Stimulated activated CD8-positive, alpha-beta memory T cell treated with anti-CD3 and anti-CD28 coated beads, Interleukin-15, amount 100 ng/mL, for 4 hours (primary cell): ENCODE measurements at places on chromosomes 4 and X.

DNA sequence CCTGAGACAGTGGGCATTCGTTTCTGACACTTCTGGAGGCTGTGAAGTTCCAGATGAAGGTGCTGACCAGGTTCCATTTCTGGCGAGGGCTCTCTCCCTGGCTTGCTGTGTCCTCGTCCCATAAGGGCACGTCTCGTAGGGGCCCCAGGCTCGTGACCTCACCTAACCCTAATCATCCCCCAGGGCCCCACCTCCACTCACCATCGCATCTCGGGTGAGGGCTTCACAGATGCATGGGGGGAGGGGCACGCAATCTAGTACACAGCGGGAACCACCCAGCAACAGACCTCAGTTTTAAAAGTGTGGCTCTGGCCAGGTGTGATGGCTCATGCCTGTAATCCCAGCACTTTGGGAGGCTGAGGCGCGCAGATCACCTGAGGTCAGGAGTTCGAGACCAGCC lies 22.1 kb downstream of the PDE6B start:
- DNase-seq, result no peak

DNA sequence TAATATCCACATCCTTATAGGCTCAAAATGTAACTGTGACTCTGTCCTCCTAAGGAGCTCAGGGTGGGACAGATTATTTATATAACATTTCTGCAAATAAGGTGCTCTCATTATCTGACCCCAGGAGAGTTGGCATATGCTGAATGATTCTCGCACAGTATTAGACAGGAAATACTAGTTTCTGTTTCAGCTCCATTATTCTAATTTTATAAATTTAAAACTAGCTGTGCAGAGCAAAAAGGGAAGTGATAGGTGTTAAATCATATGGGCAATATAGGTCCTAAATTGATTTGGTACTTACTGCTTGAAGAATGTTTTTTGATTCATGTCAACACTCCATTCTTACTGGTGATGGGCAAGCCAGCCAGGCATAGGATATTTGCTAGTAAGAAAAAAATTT lies 141.5 kb downstream of the GLRA2 start:
- DNase-seq, result no peak

- DNase-seq, result no peak
Measured at GRCh38 chr4:125125276-125125675, 189.5 kb upstream of the FAT4 start.

DNA sequence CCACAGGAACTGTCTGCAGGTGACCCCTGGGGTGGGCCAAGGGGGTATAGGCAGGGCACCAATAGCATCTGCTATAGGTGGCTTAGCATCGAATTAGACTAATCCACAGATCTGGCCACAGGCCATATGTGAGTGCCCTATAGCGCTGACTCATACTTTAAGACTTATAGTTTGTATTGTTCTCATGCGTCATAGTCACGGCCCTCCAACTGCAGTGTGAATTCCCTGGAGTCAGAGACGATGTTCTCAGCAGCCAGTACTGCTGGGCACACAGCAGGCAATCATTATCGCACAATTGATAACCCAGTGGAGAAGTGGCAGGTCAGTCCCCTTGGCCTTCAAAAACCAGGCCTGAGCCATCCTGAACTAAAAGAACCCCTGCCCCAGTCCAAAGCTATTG lies 58.1 kb downstream of the ADGRG2 start:
- DNase-seq, result no peak

- no peak for DNase-seq
Measured at GRCh38 chrX:111041018-111041462, 55.0 kb upstream of the PAK3 start.
